ENCODE measurements at places on chromosomes 7 and 10. TPM values are rescaled to one million over a fixed set of nuclear protein-coding genes. Genes with fewer than 3 reads are reported as not detected.
A peak's percentile ranks its signal among the peaks of the same experiment; 100 is the strongest.

GRCh38 chr10:101228153-101228965 lies 904 bp downstream of the LBX1 start:
- DNase-seq = no peak

- DNase-seq = no peak
Measured at GRCh38 chr10:24958721-24959381, 6.4 kb upstream of the PRTFDC1 start.

DNA sequence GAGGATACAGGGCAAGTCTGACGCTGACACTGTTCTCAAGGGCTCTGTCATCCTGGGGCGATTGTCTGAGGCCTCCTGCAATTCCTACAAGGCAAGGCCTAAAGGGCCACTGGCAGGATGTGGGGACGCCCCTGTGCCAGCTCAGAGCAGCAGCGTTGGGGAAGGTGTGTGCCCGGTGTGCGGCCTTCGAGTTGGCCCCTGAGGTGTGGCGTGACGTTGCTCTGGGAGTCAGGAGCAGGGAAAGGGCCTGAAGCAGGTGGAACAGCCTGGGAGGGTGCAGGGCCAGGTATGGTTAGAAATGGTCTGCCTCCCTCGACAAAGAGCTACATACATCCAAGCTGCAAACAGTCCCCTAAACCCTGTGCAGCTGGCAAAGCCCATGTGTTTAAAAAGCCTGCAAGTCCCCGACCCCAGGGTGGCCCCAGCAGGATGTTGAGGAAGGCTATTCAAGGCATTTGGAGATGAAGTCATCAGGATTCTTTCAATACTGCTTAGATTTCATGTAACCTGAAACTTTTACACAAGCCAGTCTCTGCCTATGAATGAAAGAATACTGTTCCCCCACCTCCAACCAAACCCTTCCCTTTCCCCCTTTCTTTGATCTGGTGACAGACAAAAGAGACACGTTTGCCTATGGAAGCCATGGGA lies 142.5 kb upstream of the TNS3 start:
- DNase-seq = peak; percentile 90

Gene CCL24
- not detected for total RNA-seq

GRCh38 chr10:13632884-13633440 lies 46.2 kb downstream of the PRPF18 start:
- DNase-seq = no peak

- DNase-seq = no peak
Measured at GRCh38 chr10:75606203-75606779, 174.9 kb downstream of the LRMDA start.

- no peak for DNase-seq
Measured at GRCh38 chr10:108187408-108188012, 1023.0 kb upstream of the SORCS1 start.

DNA sequence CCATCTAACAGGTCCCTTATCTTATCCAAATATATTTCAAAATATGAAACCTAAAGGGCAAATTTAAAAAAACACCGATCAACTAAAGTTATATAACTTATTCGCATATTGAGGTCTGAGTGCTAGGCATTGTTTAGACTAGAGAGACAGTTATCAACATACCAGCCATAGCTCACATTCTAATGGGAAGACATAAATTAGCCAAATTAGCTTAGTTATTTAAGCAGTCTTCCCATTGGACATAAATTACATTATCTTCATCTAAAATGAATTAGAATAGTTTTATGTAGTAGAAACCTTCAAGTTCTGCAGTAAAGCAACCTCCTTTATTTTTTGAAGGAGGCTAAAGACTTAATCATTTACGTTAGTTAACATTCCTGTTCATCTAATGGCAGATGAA lies 17.4 kb downstream of the KIF5B start:
- no peak for DNase-seq

Gene ENTPD1
- 17.7 TPM for total RNA-seq

DNA sequence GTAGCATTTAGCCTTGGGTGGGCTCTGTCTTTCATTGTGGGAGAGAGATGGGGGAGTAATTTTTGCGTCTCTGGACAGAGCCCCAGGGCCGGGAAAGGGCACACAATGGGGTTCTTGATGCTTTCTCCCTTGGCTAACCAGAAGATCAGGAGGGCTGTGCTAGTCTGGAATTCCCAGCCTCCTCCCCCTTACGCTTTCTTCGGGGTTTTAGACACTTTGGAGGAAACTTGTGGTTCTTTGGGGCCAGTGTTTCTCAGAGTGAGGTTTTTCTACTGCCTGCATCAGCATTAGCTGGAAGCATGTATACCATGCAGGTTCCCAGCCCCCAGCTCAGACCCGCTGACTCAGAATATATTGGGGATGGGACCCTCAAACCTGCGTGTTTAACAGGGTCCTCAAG lies 7.0 kb downstream of the NEURL1 start:
- no peak for DNase-seq

- DNase-seq = no peak
Measured at GRCh38 chr7:112453505-112454171, 3.4 kb downstream of the IFRD1 start.

DNA sequence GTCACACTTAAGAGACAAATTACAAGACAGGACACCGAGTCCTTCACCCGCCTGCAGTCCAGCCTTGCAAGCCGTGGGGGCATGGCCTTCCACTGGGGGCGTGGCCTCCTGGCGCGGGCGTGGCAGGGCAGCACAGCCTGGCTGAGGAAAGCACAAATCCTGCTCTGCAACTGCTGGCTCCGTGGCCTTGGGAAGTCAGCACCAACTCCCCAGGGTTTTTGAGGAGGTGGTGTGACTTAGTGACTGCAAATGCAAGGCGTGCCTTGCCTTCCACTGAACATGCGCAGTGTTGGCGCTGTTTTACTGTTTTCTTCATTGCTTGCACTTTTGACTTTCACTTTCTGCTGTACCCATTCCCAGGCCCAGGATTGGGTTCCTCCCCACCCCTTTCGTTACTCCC lies 12.9 kb upstream of the BMS1 start:
- DNase-seq = no peak

- DNase-seq = no peak
Measured at GRCh38 chr7:14381936-14382335, 392.5 kb upstream of the ETV1 start.

Gene FANK1
- 6.6 TPM for total RNA-seq

DNA sequence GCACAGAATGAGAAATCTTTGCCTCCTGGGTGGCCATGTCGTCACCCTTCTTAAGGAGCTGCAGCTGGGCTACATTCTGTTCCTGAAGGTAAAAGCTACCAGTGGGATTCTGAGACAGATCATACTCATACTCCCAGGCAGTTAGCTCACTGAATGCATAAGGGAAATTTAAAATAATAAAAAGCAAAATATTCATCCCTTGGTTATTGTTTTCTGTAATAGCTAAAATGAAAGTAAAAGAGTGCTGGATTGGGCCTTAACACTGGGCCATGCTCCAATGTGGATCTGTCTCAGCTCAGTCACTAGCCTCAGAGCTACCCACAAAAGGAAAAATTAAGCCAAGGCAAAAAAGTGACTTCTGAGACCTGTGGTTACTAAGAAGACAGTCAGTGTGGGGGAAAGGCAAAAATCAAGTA lies 8.9 kb upstream of the DYNC2I1 start:
- DNase-seq = no peak

- DNase-seq = no peak
Measured at GRCh38 chr7:20030915-20031362, 186.2 kb downstream of the MACC1 start.

GRCh38 chr7:66016131-66016461 lies 34.1 kb upstream of the GUSB start:
- no peak for DNase-seq

DNA sequence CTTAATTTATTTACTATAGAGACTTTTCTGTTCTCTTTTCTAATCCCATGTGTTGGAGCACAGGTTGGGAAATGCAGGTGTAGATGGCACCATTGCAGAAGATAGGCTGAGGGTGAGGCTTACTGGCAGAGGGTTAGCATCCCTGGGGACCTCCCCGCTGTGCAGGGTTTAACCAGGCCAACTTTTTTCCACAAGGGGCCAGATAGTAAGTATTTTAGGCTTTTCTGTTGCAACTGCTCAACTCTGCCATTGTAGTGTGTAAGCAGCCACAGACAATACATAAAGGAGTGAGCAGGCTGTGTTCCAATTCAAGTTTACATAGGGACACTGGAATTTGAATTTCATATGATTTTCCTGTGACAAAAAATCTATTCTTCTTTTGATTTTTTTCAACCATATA lies 34.6 kb upstream of the AOAH start:
- DNase-seq = no peak
